Fibroblast of skin of abdomen (primary cell): ENCODE measurements at places on chromosomes 11 and 22.

DNA sequence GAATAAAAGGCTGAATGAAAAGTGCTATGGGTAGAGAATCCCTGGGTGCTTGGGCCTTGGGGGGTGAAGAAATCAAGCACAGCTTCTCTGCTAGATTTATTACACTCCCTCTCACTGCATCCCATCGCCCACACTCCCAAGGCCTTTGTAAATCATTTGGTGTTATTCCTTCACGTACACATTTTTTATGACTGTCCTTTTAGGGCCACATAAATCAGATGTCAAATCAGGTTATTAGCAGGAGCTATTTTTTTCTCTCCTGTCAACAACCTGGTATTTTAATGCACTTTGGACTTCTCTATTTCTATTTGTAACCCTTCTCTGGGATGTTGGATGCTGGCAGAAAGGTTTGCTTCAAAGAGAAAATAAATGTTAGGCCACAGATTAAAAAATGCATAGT, 408.8 kb downstream of the INSC start:
- no peak for DNase-seq

DNA sequence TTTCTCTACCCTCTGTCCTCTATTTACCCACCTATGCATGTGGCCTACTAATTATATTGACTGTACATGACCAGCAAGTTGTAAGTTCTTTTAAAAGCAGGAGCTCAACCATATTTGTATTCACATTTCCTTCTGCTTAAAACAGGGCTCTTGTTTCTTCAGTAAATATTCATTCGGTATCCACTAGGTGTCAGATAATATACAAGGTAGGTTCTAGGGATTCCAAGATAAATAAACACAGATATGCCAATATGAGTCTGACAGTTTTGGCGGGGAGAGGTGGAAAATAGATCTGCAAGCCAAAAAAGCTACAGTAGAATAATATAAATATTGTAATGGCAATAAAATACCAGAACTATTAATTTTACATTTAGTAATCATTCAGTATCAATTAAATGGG, 15.3 kb upstream of the RAB30 start:
- DNase-seq, result no peak

GRCh38 chr11:70597006-70597555, 198.8 kb downstream of the CTTN start:
- DNase-seq, result no peak

DNA sequence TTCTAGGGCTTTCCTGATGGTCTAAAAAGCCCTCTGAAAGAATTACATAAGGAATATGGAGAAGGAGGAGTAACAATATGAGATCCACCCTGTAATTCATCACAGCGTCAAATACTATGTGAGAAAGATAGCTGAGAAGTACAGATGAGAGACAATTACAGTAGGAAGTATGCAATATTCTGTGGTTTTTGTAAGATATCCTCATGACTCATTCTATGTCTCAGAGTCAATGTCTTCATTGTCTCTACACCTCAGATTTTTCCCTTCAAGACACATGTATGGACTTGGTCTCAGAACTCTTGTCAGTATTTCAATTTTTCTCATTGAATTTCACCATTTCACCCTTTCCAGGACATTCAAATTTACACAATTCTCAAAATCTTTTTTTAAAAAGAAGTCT, 343.3 kb upstream of the CTSC start:
- DNase-seq, result peak; percentile 57
